ENCODE measurements at places on chromosomes 2 and 18.

GRCh38 chr2:156837635-156838370 lies 401.6 kb downstream of the GPD2 start:
- DNase-seq, result peak; percentile 24

DNA sequence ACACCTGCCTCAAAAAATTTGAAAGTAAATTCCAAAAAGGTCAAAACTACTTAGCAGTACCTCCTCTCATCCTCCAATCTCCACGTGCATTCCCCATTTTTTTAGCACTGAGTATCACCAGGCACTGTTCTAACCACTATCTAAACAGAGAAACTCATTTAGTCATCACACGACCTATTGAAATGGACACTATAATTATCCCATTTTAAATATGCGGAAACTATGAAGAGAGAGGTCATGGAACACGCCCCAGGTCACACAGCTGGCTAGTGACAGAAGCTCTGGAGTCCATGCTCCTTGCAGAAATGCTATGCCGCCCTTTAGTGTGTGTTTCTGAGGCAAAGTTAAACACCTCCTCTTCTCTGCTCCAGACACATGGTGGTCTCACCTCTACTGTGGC lies 99.5 kb downstream of the CABYR start:
- no peak for DNase-seq

DNA sequence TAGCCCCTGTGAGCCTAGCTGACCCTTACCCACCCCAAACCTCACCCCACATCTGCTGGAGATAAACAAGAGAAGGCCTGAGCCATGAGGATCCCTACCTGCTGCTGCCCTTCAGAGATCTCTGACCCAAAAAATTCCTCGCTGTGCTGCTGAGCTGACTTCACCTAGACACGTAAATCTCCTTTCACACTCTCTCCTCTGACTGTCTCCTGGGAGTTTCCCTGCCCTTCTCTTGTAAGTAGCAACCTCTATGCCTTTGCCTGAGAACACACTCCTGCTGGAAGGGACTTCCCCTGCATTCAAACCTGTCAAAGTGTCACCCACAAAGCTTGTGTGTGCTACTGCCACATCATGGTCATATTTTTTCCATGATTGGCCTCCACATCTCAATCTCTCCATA lies 134.2 kb upstream of the NOL4 start:
- DNase-seq, result no peak

- peak; percentile 91 for DNase-seq
These were observed at the start of gene ACKR3 for GRCh38 chr2:236569573-236569973. ACKR3 (plus strand) TSS chr2:236569825; CDS start chr2:236580466, 10,641 bp downstream.

DNA sequence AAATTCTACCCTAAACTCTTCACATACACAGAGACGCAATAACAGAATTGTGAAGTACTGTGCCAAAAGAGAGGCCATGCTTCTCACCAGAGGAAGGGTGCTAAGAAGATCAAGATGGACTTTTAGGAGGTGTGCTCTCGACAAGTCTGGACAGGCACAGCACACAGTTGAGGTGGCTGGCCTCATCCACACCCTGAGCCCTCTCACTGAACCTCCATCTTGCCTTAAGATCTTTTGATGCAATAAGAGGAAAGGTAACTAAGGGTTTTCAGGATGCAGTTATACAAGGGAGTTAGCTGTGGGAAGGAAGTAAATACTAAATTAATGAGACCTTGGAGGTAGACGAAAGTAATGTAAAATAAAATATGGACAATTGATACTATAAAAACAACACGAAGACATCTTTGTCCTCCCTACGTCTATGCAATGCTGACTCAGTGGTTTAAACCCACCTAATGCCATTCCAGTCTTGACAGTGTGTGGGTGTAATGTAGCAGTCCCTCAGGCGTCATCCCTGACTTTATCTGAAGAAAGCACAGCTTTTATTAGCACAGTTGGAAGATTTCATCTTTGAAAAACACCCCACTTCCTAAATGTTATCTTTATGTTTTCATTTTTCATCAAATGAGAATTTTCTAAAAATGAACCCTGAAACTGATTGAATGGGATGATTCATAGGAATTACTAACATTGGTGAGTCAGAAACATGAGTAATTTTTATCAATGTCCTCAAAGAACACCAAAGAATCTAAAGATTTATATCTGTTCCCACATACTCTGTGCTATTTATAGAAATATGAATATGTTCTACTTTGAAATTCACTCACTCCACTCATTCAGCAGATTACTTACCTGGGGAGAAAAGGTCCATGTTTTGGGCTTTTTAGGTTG lies 34.0 kb upstream of the MALL start:
- DNase-seq, result peak; percentile 66

DNA sequence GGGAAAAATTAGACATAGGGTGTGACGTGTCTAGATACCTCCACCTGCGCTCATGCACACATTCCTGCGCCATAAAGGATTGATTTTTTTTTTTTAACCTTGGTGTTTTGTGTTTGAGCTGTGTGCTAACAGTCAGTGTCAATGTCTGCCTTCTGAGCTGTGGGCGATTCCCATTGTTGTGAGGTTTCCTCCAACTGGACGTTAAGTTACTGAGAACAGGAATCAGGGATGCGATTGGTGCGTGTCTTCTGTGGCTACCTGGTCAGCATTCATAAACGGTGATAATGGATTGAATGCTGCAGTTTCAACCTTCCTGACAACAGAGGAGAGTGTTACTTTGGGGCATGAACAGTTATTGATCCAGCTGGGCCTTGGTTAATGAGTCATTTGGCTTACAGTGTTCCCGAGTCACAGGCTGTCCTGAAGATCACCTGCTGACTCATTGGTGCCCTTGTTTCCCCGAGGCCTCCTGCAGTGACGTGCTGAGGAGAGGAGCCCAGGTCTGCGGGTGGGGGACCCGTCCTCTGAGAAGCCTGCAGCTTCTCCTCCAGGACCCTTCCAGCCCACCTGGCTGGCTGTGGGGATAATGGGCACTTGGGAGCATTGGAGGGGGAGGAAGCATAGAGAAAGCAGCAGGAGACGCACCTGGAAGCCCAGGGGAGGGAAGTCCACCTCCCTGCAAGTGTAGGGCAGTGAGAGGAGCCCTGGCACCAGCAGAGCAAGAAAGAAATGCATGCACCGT lies 25.8 kb upstream of the CABYR start:
- no peak for DNase-seq

DNA sequence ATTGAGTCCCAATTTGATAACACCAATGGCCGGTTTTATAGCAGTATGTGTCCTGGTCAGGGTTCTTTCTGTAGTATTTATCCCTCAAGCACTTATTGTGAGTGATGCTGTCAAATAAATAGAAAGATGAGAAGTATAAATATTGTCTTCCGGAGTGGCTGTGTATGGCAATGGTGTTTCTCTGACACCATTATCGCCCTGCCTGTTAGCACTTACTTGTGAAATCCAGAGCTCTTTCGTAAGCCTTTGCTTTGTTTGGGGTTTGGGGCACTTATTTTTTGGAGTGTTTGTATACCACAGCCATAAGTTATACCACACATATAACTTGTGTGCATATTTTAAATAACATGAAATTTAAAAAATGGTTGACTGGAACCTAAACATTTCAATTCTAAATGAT lies 29.3 kb downstream of the CD8B2 start:
- DNase-seq, result no peak

DNA sequence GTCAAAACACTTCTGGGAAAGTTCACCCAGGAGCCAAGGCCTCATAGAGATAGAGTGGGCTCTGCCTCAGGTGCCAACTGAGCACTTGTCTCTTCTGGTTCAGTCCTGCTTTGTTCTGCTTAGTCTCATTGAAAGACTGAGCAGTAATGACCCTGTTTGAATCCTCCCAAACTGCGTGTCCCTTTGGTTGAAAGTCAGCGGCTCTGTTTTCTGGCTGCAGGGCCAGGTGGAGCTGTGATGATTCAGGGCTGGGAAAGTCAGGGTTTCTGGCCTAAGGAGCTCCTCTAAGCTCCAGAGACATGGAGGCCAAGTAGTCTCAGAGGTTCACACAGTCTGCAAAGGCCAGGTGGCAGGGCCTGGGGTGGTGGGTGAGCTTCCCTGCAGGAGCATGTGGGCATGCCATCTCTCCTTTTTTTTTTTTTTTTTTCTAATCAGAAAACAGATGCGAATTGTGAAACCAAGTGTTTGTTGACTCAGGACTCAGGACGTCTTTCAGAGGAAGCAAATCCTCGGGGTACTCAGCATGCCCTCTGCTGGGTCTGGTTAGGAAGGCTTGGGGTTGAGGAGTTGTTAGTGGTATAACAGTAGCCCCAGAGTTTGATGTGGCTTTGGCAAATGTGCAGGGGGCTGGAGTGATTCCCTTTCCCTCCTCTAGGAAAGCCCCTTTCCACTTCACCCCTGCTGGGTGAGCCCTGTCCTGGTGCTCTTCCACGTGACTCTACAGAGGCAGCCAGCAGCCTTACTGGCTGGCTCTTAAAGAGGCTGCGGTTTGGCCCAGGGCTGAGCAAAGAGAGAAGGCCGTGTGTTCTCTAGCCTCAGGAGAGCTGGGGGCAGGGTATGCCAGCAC lies 38.3 kb downstream of the TMEM17 start:
- no peak for DNase-seq

GRCh38 chr2:45190481-45190942 lies 181.3 kb upstream of the SIX2 start:
- no peak for DNase-seq

DNA sequence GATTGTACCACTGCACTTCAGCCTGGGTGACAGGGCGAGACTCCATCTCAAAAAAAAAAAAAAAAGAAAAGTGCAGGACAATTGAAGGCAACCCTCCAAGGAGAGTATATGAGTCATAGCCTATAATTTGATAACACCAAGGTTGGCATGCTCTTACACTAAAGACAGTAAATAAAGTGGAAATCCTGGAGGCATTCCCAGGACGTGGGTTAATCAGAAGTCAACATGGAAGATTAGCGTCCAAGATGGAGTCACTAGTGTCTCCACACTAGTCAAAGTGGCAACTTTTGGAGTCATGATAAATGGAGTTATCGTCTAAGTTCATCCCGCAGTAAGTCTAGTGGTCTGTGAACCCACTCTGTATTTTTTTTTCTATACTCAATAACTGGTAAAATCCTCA lies 21.2 kb upstream of the UGGT1 start:
- DNase-seq, result no peak

GRCh38 chr2:205187731-205188130 lies 494.6 kb upstream of the NRP2 start:
- no peak for DNase-seq

DNA sequence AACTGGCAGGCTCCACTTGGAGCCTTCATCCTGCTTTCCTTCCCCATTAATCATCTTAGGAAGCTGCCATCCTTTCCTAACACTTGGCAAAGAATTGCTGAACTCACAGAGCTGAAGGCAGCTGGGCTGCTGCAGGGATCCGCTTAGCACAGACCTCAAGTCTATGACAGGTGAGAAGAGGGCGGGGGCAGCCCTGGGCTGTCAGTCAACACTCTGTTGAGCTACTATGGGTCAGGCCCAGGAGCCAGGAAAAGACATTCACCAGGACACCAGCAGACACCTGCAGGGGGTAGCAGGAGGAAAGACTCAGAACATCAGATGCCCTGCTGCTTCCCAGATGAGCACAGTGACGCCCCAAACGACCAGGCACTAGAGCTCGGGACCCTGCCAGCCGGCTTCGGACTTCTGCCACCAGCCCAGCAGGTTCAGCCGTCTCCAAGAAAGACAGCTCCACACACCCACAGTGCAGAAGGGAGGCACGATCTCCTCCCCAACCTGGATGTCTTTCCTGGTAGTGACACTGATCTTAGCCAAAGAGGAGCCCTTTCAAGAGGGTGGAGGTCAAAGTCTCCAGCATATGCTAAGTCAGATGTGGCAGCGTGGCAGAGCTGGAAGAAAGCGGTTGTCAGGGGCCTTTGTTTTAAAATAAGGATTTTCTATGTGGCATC lies 55.2 kb downstream of the SNORC start:
- DNase-seq, result no peak

- DNase-seq, result no peak
These were observed 165.6 kb downstream of the INHBB start for GRCh38 chr2:120511536-120511935.

- no peak for DNase-seq
These were observed 291.0 kb downstream of the CALCRL start for GRCh38 chr2:187157046-187157445.

- no peak for DNase-seq
These were observed 323.9 kb downstream of the SLC8A1 start for GRCh38 chr2:40127890-40128557.

GRCh38 chr2:118846442-118846952 lies 951 bp downstream of the EN1 start:
- DNase-seq, result no peak

DNA sequence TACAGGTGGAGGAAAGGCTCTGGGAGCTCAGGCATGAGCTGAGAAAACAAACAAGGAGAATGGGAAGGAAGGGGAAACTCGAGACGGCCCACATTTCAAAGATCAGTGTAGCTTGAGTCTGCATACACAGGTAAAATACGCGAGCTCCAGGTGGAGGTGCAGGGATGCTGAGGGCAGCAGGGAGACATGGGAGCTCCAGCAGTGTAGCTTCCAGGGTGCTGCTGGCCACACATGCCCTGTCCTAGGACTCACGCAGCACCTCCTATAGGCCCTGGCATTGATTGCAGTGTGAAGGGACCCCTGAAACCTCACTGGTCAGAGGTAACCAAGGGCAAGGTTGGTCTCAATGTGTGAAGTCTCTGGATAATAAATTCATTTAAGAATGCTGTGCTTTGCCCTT lies 362.8 kb upstream of the HS6ST1 start:
- DNase-seq, result no peak

DNA sequence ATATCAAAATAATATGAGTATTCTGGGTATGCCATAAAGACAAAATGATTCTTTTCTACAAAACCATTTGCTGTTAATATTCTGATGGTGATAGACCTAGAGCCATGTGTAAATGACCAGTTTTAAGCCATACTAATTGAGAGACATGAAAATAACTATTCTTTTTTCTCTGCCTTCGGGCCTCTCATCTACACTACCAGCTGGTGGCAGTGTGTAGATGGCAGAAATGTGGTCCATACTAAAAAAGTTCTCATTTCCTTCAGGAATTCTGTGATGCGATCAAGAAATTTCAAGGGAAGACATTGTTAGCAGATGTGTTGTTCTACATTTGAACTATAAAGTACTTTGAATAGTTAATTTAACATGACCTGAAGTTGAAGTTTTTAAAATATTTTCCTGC lies 485.2 kb downstream of the TRIB2 start:
- DNase-seq, result no peak

GRCh38 chr2:210617732-210618330 lies 61.4 kb downstream of the CPS1 start:
- DNase-seq, result peak; percentile 44

DNA sequence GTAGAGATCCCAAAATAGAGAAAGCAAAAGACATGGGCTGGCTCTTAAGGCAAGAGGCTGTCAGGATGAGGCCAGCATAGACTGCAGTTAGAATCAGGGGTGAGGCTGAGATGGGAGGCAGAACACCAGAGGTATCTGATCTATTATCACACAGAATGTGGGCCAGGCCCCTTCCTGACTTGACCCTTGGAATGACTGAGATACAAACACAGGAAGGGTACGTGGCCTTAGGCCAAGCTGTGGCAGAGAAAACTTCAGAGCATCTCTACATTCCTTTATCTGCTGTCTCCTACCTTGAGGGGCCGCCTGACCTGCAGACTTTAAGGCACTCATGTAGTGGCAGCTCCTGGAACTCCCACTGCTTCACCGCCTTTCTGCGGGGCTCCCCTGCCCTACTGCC lies 28.4 kb downstream of the TMEM17 start:
- DNase-seq, result no peak

Measured in muscle of back (tissue), 13 donors.